ENCODE measurements at places on chromosomes 7 and 10.

- DNase-seq, result no peak
These were observed 30.3 kb downstream of the HACD1 start for GRCh38 chr10:17586821-17587234.

GRCh38 chr7:2978408-2978807 is 65.3 kb downstream of the CARD11 start:
- DNase-seq, result peak; percentile 17

DNA sequence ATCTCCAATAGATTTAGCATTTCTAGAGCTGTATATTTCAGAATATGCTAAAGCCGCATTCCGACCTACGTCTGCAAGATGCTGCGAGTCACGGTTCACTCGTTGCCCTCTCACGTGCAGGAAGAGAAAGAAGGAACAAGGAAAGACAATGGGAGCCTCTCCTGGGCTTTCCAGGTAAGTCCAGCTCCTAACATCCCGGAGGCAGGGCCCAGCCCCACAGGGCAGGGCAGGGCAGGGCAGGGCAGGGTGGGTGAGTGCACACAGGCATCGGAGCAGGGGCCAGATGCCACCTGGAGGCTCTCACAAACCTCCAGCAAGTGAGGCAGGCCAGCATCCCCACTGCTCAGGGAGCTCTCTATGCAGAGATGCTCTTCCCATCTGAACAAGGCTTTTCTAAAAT is 50.8 kb downstream of the VOPP1 start:
- DNase-seq, result no peak

GRCh38 chr7:30241767-30242166 is 42.6 kb upstream of the ZNRF2 start:
- DNase-seq, result no peak

DNA sequence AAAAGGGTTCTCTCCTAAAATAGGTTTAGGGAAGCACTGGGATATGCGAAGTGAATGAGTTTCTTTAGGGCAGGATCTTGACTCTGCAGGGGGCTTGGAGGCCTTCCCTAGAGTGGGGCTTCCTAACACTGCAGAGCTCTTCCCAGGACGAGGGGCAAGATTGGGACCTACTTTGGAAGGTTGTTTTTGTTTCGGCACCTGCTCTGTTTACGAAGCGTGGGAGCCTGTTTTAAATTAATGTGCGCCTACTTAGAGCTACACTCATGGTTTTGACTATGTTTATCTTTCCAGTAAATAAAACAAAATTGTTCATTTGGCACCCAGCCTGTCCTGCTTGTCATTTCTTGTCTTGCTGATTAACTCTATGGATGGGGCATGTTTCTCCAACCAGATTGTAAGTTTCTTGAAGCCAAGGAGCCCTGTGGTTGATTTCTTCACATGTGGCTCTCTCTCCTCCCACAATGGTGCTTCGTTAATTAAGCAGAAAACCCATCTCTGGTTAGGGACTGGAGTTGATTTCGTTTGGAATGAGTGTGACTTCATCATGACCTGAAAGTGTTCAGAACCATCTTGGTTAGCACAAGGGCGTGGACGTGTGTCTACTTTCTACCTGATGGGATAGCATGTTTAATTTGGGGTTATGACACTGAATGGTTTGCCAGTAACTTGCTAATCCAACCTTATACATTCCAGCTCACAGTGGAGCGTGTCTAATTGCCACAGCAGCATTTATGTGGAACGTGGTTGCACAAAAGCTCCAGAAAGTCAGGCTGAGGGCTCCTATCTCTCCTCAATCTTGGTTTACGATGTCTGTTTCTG is 98.1 kb downstream of the TCF7L2 start:
- DNase-seq, result no peak

DNA sequence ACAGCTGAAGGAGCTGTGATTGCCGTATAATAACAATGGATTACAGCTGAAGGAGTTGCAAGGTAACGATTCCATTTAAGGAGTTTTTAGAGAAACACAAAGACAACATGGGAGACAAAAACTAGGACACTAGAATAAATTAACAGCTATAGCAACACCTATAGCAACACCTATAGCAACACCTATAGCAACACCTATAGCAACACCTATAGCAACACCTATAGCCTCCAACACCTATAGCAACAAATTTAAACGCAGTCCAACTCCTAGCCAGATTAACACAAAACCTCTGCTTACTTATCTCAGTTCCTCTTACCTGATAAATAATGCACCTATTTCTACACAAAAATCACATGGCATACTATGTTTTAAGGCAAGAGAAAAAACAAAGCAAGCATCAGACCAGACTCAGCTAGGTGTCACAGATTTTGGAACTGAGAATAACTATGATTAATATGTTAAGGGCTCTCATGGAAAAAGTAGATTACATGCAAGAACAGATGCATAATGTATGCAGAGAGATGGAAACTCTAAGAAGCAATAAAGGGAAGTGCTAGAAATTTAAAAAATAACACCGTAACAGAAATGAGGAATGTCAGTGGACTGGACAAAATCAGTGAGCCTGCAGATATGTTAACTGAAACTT is 55.7 kb upstream of the SRPK2 start:
- DNase-seq, result no peak

DNA sequence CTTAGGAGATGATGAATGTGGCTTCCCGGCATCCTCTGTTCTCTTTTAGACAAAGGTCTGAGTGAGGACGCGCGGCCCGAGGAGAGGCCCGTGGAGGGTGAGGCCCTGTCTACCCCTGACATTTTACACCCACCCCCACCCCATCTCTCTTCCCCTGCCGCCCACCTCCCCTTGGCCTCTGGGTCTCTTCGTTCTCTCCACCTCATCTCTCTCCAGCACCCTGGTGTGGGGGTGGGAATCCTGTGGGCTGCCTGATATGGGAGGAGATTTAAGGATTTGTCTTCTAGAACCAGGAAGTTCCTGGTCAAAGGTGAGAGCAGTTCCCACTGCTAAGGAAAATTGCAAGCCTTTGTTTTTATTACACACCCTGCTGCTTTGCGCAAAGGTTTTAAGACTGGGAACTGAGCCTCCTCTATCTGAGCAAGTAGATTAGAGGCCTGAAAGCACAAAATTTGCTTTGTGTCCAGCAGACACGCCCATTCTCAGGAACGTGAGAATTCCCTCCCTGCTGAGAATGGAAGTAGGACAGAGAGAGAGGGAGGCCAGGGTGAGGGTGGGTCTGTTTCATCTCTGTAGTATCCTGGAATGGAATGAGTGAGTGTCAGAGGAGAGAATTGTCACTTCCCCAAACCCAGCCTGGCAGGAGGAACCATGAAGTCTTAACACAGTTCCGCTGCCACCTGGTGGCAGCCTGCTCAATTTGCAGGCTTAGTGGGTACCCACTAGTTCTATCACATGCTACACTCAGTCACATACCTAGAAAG is 91.2 kb downstream of the GTF2IRD1 start:
- no peak for DNase-seq

- DNase-seq, result no peak
These were observed 41.4 kb upstream of the TMEM196 start for GRCh38 chr7:19814776-19815175.

- no peak for DNase-seq
These were observed 28.8 kb downstream of the TOMM7 start for GRCh38 chr7:22793593-22794462.

DNA sequence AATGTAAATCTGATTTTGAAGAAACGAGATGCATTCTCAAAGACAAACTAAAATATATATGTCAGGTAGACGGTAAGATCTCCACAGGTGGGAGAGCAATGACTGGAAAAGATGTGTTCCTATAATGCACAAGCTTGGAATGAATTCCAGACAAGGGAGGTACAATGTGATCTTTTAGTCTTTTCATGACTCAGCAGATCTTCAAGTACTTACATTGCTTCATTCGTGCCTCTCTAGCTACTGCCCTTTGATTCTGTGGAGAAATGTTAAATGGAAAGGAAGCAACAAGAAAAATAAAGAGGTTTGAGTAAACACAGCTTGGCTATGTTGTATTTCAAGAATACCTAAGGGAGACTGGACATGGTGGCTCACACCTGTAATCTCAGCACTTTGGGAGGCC is 106.6 kb downstream of the GAD2 start:
- DNase-seq, result no peak

DNA sequence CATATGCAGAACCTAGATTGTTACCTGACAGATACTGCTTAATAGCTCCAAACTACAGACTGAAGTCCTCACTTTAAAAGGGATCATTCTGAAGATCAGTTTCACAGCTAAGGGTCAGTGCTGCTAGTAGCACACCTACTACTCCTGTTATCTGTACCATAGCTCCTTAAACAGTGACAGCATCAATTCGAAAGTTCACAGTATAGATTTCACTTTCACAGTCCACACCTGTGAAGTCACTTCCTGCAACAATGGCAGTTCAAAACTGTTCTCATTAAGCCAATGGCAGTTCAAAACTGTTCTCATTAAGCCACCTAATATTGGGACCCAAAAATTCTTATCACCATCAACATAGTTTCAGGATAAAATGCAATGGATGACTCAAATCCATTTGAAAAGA is 10.7 kb upstream of the FHIP2A start:
- no peak for DNase-seq

- DNase-seq, result no peak
These were observed 78.9 kb upstream of the SMIM30 start for GRCh38 chr7:113197274-113197673.

DNA sequence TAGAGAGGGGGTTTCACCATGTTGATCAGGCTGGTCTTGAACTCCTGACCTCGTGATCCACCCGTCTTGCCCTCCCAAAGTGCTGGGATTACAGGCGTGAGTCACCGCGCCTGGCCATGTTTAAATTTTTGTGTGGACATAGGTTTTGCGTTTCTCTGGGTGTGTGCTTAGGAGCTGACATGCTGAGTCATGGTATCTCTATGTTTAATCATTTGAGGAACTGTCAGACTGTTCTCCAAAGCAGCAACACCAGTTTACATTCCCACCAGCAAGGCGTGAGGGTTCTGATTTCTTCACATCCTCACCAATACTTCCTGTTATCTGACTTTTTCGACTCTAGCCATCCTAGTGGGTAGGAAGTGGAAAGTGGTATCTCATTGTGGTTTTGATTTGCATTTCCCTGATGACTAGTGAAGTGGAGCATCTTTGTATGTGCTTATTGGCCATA is 153.7 kb downstream of the DNAJB6 start:
- peak; percentile 39 for DNase-seq
